Cerebellar nuclear complex (tissue), 1 donor: ENCODE measurements at places on chromosomes 4 and X.

DNA sequence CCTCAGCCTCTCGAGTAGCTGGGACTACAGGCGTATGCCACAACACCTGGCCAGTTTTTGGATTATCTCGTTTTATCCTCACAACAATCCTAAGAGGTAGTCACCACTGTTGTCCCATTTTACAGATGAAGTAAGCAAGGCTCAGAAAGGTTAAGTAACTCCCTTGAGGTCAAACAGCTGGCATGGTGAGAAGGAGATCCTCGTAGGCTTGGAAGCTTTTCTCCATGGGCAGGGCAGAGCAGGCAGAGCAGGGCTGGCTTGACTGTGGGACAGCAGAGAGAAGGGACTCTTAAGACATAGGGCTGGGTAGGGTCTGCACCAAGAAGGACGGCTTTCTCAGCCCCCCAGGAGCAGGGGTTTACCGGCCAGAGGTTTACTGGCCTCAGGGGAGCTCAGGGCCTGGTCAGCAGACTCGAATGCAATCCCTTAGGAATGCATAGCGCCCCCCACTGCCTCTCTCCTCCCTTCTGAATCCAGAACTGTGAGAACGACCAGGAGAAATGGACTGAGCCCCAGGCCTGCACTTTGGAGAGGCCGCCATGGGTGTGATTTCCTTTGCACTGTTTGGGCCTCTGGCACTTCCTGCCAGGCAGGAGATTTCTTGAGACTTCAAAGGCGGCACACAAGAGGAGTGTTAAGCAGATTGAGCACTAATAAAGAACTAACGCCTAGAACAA is 14.0 kb upstream of the CDKN2AIP start:
- no peak for DNase-seq

DNA sequence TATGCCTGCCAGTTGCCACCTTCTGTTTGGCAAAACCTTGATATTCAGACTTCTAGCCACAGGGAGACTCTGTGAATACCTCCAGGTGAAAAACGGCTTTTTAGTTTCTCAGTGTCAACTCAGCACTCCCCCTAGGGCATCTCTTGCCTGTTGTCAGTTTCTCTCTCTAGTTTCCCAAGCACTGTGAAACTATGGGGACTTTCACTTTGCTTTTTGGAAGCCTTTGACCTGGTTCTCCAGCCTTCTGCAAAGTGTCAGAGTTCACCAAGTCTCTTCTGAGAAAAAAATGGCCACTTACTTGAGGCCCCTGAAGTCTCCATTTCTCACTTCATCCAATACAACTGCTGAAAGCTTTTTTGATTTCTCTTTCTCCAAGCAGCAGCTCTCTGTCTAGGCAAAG is 521.5 kb downstream of the INPP4B start:
- DNase-seq = no peak

GRCh38 chr4:139961344-139961946 is 192.5 kb downstream of the MAML3 start:
- DNase-seq = no peak

DNA sequence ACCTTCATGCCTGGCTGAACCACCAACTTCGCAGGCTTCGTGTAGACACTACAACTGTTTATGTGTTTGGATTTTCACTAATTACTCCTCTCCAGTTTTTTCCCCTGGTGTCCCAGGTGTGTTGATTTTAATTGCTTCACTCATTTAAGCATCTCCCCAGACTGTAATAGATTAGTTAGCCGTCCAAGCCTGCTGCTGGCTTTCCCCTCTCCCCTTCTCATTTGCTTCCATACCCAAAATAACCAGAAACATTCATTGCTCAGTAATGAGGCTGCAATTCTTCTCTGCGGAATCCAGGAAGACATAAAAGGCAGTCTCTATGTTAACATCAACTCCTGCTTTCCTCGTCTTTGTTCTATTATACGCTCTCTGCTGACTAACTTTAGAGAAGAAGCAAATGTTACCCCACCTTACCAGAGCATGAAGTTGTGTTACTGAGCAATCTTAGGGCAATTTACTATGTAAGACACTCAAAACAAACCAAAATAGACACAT is 37.9 kb upstream of the SCRG1 start:
- no peak for DNase-seq

GRCh38 chrX:19867411-19867732 is 20.0 kb downstream of the SH3KBP1 start:
- no peak for DNase-seq

GRCh38 chr4:86717651-86718050 is 123.5 kb downstream of the PTPN13 start:
- no peak for DNase-seq

DNA sequence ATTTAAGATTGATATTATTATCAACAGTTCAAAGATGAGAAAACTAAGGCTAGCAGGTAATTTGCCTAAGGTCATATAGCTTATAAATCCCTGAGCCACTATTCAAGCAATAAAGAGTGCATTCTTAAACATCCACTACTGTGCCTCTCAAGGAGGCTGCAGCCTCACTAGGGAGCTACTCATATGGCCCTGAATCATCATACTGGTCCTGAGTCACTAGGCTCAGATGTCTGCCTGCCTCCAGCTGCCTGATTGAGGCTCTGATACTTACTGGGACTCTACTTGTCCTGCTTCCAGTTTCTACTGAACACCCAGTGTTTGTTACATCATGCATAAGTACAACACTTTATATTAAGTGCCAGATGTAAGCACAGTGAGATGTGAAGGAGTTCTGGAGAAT is 110.7 kb downstream of the AASDH start:
- DNase-seq = no peak

DNA sequence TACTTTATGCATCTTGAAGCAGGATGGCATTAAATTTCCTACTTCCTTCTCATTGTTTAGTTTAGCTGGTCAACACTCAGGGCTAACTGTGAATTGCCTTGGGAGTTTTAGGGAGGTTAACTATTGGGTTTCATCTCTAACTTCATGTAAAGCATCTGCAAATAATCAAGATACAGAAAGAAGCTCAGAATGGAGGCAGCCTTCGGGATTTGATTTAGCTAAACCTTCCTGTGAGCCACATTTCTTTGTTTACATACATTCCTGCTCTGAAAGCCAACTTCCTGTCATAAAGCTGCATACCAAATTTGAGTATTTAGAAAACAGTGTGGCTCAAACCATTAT is 131.7 kb upstream of the PCDH18 start:
- no peak for DNase-seq

GRCh38 chr4:25120146-25120940 is 39.9 kb downstream of the SEPSECS start:
- DNase-seq = no peak

GRCh38 chrX:148530464-148531077 is 30.2 kb downstream of the AFF2 start:
- no peak for DNase-seq

- no peak for DNase-seq
These were observed 36.7 kb downstream of the QRFPR start for GRCh38 chr4:121344098-121344497.

- DNase-seq = no peak
These were observed 24.1 kb upstream of the ZDHHC15 start for GRCh38 chrX:75546724-75547511.

GRCh38 chrX:151725338-151725614 is 9.3 kb upstream of the CNGA2 start:
- DNase-seq = no peak

DNA sequence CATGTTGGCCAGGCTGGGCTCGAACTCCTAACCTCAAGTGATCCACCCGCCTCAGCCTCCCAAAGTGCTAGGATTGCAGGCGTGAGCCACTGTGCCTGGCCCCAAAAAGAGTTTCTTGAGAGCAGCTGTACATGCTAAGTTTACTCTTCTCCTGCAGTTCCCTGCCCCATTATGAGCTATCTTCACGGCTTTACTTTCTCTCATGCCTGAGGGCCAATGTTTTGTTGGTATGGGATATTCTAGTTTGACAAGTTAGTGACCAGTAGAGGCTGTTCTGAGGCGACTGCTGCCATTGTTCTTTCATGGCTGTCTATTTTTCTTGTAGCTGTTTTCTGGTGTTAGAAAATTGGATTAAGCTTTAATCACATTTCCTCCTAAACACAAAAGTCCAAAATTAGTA is 78.0 kb upstream of the STX18 start:
- DNase-seq = no peak

GRCh38 chr4:81946996-81947395 is 426.8 kb downstream of the HNRNPD start:
- DNase-seq = no peak

GRCh38 chr4:13642170-13642950 is 14.8 kb upstream of the BOD1L1 start:
- DNase-seq = no peak

- no peak for DNase-seq
These were observed 529.9 kb downstream of the MID1IP1 start for GRCh38 chrX:39331082-39331704.

GRCh38 chrX:78643874-78644273 is 15.3 kb downstream of the RTL3 start:
- DNase-seq = no peak

GRCh38 chrX:154724993-154725756 is 25.7 kb downstream of the GAB3 start:
- no peak for DNase-seq

DNA sequence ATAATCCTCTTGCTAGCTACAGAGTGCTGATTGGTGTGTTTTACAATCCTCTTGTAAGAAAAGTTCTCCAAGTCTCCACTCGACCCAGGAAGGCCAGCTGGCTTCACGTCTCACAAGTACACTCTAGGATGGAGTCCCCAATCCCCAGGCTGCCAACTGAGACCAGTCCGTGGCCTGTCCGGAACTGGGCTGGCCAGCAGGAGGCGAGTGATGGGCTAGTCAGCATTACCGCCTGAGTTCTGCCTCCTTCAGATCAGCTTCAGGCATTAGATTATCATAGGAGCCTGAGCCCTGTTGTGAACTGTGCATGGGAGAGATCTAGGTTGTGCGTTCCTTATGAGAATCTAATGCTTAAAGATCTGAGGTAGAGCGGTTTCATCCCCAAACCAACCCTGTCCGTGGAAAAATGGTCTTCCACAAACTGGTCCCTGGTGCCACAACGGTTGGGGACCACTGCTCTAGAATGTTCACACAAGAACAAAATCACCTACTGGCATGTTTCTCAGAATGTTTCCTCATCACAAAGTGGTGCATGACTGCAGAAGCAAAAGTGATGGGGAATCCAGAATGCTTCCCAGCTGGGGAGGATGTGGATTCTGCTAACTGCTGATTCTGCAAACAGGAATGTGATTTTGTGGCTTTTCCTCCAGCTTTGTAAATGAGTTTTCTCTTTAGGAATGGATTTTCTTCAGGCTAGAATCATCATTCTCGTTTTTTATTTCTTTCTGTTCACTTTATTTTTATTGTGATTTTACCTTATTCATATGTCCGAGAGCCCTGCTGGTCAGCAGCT is 40.9 kb downstream of the SEPTIN11 start:
- DNase-seq = no peak

DNA sequence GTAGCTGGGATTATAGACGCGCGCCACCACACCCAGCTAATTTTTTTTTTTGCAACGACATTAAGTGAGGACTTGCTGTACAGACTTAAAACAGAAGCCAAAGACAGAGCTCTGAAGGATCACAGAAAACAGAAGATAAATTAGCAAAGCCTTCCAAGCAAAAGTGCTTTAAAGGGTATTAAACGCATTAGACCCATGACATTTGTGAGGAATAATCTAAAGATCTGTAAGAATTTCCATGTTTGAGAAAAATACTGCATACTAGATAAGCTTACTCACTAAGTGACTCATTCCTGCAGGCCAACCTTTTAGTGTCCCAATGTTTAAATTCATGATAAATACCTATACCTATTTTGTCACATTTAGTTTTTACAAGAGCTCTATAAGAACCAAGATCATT is 27.4 kb downstream of the SMARCA1 start:
- no peak for DNase-seq

GRCh38 chr4:89482251-89482650 is 174.7 kb upstream of the GPRIN3 start:
- DNase-seq = no peak

DNA sequence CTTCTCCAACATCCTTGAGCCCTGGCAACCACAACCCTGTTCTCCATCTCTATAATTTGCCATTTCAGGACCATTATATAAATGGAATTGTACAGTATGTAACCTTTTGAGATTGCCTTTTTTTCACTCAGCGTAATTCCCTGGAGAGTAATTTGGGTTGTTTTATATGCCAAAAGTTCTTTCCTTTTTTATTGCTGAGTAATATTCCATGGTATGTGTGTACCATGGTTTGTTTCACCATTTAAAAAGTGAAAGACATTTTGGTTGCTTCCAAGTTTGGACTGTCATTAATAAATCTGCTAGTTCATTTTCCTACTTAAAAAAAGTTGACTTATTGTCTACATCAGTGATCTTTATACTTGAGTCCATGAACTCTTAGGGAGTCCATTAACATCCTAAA is 33.0 kb upstream of the SMIM10 start:
- no peak for DNase-seq

DNA sequence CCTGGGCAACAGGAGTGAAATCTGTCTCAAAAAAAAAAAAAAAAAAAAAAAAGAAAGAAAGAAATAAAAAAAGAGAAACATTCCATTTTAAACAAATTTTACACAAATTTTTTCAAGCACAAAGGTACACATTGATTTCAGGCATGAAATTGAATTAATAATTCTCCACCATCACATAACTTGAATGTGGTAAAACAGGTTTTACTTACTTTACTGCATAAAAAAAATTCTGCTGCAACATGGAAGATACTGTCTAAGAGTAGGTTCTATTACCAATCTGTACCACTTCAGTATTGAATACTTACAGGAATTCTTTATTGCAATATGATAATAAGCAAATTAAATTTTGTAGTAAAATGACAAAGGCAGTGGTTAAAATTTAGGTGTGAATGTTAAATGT is 271.6 kb upstream of the ARSJ start:
- DNase-seq = no peak
